Renal cortical epithelial cell (primary cell): ENCODE measurements at places on chromosomes 5 and 9. TPM values are rescaled to one million over a fixed set of nuclear protein-coding genes. Genes with fewer than 3 reads are reported as not detected.

DNA sequence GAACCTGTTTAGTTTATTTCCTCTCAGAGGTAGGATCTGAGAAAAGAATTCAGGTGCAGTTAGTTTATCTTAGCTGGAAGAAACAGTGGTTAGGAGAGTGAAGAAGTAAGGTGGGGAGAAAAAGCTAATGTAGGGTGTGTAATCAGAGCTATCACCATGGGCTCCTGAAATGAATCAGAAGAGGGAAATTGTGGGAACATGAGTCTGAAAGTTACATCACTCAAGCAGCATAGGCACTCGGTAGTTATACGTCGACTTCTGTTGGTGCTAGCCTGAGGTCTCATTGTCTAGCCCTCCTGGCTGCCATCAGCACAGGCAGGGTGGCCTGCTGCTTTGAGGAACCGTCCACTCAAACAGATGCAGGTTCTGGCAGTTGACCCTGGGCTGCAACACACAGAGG is 56.7 kb upstream of the NPR3 start:
- no peak for DNase-seq

DNA sequence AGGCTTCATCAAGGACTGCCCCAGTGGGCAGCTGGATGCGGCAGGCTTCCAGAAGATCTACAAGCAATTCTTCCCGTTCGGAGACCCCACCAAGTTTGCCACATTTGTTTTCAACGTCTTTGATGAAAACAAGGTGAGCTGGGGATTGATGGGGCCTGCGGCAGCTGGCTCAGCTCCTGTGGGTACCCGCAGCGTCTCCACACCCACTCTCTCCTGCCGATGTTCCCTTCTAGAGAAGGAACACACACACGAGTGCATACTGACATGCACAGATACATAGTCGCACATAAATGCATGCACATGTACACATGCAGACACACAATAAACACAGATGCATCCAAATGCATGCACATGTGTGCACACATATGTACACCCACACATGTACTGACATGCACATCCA is 45.6 kb downstream of the NCS1 start:
- no peak for DNase-seq

DNA sequence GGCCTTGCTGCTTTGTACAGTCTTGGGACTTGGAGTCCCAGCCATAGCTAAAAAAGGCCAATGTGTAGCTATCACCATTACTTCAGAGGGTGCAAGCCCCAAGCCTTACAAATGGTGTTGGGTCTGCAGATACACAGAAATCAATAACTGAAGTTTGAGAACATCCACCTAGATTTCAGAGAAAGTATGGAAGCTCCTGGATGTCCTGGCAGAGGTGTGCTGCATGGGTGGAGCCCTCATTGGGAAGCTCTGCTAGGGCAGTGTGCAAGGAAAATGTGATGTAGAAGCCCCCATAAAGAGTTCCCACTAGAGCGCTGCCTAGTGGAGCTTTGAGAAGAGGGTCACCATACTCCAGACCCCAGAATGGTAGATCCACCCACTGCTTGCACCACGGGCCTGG is 626.7 kb upstream of the COX7C start:
- DNase-seq, result no peak

GRCh38 chr9:127629468-127630081 is 17.5 kb downstream of the STXBP1 start:
- no peak for DNase-seq

TMEM252 gene
- 0.20 TPM in 1 of 2 replicates, not detected in the other for total RNA-seq

GRCh38 chr5:165622864-165623536 is 2117.6 kb downstream of the MAT2B start:
- no peak for DNase-seq

TEX48 gene
- total RNA-seq, result not detected in 2 replicates
